ENCODE measurements at places on chromosomes 6 and 20.

DNA sequence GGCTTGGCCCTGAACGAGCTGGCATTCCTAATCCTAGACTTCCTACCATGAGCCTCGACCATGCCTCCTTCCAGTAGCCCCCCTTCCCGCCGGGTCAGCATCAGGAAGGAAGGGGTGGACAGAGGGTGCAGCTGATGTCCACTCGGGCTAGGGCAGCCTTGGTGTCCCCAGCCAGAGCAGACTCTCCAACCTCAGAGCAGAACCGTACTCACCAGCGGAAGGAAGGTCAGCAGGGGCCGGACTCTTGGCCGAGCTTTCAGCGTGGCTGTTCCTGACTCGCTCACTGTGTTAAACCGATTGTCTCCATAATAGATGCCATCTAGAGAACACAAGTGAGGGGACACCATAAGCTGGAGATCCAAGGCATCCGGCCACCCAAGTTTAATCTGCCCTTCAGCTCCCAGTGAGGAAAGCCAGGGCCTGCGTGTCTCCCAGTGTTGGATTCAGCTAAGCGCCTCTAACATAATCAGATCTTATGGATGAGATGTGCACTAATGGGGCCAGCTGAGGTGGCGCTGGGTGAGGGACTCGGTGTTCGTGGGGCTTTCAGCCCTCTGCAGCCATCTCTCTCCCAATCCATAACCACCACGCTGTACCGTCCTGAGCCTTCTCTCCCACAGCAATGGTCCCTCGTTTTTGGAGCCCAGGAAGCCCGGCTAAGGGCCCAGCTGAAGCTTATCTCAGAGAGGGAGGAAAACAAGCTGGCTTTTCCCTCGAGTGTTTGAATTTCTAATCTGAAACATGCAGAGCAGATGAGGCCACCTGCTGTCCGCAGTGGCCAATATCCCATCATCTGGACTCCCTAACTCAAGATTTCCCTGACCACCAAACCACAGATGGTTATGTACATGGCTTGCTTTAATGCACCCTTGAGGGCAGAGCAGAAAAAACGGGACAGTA, 13.7 kb downstream of the C6orf132 start:
- DNase-seq, result no peak

GRCh38 chr6:108897371-108897770, 49.1 kb downstream of the ARMC2 start:
- no peak for DNase-seq

DNA sequence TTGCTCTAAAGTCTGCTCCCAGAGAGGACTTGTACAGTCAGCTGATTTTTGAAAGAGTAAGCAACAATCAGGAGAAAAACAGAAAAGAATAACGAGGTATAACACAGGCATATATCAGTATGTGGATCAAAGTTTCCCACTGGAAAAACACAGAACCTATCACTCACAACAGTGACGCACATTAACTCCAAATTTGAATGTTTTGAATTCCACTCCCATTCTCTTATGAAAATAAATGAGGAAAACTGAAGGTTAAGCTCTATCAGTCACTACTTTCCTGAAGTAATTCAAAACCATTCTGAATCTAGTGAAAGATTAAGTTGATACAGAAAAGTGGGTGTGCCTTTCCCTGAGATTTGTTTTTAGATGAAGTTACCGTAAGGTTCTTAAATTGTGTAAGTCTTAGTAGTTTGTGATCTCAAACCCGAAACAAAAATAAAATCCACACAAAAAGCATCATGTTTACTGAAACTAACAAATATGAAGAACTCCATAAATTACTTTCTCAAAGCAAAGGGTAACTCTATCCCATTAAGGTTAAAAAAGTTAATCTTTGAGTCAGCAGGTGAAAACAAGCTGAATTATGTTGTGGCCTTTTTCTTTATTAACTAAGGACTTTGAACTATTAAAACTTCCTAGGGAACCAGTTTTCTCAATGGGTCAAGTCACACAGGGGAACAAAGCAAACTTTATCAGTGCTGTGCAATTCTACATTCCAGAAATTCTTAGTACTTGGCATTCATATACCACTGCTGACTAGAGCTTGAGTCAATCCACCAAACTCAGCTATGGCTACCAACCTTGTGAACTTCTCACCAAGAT, 115.7 kb downstream of the OGFRL1 start:
- DNase-seq, result no peak

GRCh38 chr6:121826156-121826810, 390.8 kb downstream of the GJA1 start:
- no peak for DNase-seq

GRCh38 chr6:166726201-166726600, 99.2 kb upstream of the RPS6KA2 start:
- no peak for DNase-seq

DNA sequence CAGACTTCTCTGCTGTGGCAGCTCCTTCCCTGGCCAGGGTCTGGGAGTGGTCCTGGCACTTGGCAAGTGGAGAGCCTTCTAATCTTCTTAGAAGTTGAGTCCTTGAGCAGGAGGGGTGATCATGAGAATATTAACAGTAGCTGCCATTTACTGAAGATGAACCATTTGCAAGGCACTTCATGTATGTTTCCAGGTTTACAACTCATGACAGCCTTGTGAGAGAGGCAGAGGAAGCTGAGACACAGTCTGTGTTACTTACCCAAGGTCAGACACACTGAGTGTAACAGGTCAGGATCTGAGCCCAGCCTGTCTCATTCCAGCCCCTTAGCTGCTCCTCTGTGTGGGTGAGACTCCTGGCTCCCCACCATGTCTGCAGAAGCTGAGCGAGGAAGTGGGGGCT, 45.5 kb upstream of the SRF start:
- DNase-seq, result no peak

GRCh38 chr6:21791581-21791980, 198.0 kb downstream of the SOX4 start:
- DNase-seq, result no peak

DNA sequence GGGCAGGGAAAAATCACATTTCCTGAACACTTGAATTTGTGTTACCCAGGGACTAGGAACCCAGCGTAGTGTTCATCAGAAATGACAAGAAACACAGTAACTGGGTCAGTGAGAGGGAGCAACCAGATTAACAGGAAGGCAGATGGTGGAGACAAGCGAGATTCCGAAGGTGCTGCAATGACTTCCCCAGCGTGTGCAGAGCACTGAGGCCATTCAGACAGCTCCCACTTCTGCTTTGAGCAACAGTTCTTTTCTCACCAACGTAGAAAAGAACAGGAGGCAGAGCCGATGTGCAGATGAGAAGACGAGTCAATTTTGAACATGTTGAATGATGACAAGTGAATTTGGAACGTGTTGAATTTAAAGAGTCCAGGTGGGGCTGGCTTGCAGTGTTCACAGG, 63.1 kb upstream of the IFNGR1 start:
- no peak for DNase-seq

DNA sequence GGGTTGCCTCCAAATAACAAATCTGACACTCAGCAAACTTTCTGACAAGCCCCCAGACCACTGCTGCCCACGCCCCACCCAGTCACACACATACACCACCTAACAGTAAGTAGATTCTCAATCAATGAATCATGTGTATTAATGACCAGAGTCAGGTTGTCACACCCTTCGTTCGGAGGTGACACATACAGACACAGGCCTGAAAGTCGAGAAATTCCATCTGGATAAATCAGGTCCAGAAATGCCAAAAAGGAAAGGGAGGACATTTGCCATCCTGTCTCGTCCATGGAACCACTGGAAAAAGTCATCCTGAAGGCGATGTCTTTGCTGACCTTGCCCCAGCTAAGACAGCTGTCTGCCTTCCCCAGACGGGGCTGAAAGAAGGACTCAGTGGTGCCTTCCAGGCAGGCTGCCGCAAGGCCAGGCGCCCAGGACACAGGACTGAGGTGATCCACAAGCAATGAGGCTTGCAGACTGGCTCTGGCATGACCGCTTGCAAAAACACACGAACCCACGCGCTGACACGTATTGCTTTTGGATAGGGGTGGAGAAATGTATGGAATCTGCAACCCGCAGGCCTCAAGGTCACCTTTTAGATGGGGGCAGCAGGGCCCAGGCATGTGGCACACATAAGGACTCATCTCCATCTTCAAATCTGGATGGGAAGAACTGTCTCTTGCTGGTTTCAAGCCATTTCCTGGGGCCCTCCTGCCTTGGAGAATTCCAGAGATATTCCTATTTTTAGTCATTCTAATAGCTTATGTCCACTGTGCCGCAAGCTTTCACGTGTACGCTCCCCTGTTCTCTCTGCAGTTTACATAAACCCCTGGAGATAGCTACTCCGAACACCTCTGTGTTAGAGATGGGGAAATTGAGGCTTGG, 9.0 kb downstream of the NFATC2 start:
- DNase-seq, result no peak

GRCh38 chr20:32191422-32191821, 16.1 kb downstream of the PLAGL2 start:
- no peak for DNase-seq

DNA sequence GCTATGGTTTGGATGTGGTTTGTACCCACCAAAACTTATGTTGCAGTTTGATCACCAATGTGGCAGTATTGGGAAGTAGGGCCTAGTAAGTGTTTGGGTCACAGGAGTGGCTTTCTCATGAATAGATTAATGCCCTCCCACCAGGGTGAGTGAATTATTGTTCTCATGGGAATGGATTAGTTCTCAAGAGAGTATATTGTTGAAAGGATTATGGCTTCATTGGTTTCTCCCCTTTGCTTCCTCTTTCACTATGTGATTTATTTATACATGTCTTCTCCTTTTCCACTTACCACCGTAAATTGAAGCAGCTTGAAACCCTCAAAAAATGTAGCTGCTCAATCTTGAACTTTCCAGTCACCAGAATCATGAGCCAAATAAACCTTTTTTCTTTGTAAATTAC, 10.8 kb downstream of the UFL1 start:
- peak; percentile 30 for DNase-seq

- no peak for DNase-seq
Measured at GRCh38 chr6:51057296-51057695, 238.6 kb downstream of the TFAP2B start.

DNA sequence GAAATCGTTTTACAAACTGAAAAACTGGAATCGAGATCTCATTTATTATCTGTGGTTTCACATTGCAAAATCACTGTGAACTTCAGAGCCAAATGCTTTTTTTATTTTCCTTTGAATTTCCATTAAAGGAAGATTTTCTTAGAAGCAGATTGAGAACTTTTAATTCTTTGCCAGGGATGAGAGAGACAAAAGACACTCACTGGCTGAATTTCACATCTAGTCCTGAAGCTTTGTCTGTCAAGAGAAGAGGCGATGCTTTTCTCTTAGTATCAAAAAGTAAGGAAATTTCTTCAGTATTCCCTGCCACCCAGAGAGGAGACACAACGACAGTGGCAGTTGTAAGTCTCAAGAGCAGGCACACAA, 141.8 kb downstream of the TMEM200A start:
- DNase-seq, result no peak

DNA sequence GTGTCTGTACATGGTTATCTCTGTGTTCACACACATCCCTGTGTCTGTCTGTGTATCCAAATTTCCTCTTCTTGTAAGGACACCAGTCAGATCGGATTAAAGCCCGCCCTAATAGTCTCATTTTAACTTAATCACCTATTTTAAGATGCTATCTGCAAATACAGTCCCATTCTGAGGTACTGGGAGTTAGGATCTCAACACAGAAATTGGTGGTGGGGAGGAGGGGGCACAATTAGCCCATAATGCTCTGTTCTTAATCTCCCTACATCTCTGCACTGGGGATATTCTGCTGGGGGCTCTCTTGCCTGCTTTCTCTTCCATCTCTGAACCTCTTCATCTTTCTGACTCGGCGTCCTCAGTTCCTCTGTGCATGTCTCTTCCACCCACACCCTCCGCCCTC, 320.7 kb downstream of the CDC5L start:
- DNase-seq, result no peak

DNA sequence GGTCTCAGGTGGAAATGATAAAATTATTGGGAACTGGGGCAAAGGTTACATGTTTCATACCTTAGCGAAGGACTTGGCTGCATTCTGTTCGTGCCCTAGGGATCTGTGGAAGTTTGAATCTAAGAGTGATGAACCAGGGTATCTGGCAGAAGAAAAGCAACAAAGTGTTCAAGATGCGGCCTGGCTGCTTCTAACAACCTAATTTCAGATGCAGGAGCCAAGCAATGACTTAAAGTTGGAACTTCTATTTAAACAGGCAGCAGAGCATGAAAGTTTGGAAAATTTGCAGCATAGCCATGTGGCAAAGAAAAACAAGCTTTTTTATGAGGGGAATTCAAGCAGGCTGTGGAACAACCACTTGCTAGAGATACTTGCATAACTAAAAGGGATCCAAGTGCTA, 73.5 kb downstream of the CD24 start:
- no peak for DNase-seq

GRCh38 chr20:14992153-14992552, 654.7 kb upstream of the FLRT3 start:
- no peak for DNase-seq

- DNase-seq, result no peak
Measured at GRCh38 chr20:57883761-57884160, 173.9 kb upstream of the PMEPA1 start.

GRCh38 chr6:160260367-160260766, 1.7 kb upstream of the SLC22A2 start:
- no peak for DNase-seq

- peak; percentile 30 for DNase-seq
Measured at GRCh38 chr20:37522260-37523011, 1.4 kb downstream of the NNAT start.

- DNase-seq, result no peak
Measured at GRCh38 chr6:25254671-25255070, 24.5 kb upstream of the CARMIL1 start.

- no peak for DNase-seq
Measured at GRCh38 chr6:32082935-32083334, 26.2 kb downstream of the TNXB start.

GRCh38 chr6:167841981-167842380, 15.3 kb downstream of the AFDN start:
- no peak for DNase-seq

- DNase-seq, result no peak
Measured at GRCh38 chr20:5595744-5596143, 154.5 kb upstream of the SHLD1 start.

DNA sequence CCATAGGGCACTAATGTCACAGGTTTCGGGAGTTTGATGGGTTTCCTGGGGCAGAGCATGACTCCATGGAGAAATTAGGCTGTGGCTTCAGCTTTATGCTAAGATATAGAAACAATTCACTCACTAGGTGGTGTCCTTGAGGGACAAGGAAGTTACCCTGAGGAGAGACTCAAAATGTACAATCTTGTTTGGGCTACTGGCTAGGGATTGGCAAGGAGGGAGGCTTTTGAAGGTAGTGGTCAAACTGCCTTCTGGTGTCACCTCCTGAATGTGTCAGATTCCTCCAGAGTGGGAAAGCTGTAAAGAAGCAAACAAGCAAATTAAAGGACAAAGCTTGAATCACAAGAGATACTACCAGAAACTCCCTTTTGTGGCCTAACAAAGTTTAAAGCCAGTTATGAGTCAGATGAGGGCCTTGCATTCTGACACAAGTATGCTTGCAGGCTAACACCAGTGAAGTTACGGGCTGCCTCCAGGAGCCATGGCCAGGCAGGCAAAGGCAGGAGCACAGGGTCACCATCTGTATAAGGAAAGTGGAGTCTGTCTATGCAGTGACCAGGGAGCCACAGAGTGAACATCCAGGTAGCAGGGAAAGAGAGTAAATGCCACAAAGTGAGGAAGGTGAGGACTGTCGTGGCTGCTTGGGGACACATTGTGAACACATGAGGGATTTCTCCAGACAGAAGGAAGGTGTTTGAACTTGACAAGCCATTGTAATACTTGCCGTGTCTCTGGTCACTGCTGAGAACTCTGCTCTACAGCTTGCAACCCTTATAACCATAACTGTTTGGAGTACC, 107.7 kb upstream of the DTNBP1 start:
- no peak for DNase-seq

- no peak for DNase-seq
Measured at GRCh38 chr6:19928461-19928860, 91.3 kb downstream of the ID4 start.

GRCh38 chr6:47262231-47262630, 47.5 kb downstream of the TNFRSF21 start:
- DNase-seq, result no peak
